ENCODE measurements at places on chromosomes 1 and 21.

GRCh38 chr1:58704616-58705021 is 4.8 kb upstream of the MYSM1 start:
- DNase-seq: no peak

- DNase-seq: no peak
Observed at GRCh38 chr1:159664247-159664646, 50.1 kb downstream of the CRP start.

- no peak for DNase-seq
Observed at GRCh38 chr21:43632373-43632905, 26.8 kb downstream of the HSF2BP start.

- no peak for DNase-seq
Observed at GRCh38 chr1:89929467-89930063, 65.3 kb upstream of the ZNF326 start.

DNA sequence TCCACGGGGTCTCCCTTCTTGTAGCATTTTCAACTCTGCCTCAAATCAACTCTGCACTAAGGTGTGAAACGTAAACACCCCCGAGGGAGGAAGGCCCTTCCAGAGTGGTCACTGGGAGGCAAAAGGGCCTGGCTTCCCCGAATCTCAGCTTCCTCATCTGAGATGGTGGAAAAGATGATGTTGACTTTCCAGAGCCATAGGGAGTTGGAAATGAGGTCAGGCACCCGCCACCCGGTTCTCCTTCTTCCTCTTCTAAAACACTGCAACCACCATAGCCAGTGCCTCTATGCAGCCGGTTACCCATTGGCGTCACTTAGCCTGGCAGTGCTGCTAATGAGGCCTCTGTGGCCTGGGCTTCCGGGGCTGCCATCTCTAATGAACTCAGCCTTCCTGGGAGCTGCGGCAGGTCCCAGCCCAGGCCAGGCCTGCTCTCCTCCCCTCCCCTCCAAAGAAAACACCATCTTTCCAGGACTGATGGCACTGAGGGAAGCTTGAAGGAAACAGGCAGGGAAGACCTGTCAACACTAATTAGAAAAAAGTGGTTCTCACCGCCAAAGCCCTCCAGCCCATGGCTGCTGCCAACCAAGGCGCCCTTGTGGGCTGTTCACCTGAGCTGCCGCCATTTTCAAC is 175.0 kb downstream of the KAZN start:
- DNase-seq: no peak

DNA sequence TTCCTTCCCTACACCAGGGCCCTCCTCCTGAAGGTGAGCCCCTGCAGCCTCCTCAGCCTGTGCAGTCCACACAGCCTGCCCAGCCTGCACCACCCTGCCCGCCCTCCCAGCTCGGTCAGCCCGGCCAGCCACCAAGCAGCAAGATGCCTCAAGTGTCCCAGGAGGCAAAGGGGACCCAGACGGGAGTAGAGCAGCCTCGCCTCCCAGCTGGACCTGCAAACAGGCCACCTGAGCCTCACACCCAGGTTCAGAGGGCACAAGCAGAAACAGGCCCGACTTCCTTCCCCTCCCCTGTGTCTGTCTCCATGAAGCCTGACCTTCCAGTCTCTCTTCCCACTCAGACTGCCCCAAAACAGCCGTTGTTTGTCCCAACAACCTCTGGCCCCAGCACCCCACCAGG is 38.8 kb downstream of the ZBTB17 start:
- no peak for DNase-seq

DNA sequence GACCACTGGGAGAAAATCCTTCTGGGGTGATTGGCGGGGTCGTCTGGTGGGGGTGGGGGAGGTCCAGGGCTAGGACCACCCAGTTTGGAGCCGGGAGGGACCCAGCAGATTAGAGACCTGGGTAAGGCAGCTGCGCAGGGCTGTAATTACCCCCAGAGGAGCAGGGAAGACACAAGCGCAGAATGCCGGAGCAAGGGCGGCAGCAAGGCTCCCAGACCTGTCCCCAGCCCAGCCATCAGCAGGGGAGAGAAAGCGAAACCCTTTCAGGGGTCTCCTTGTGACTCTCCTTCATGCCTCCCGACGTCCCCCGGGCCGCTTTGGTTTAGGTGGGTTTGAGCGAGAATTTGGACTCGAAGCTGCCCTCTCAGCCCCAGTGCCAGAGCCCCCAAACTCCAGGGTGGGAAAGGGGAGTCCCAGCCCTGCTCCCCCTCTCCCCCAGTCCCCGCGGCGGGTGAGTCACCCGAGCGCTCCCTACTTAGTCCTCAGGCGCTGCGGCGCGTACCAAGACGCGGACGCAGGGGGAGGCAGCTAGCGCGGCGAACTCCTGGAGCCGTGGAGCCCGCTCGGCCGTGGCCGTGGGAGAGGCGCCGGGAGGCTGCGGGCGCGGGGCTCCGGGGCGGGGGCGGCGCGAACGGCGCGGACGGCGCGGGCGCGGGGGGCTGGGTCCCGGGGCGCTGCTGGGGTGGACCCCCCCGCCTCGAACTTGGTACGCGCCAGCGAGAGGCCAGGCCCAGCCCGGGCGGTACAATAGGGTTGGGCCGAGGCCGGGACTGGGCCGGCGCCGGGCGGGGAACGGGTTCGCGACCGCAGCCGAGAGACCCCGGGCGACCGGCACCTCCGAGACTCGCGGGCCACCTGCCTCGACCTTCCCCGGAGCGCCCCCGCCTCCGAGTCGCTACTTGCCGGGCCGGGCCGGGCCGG is at the start of gene MAP7D1:
Gene MAP7D1 (plus strand): TSS at position 753 of the 921 bp plus-strand sequence. CDS start 258 bp downstream, outside the sequence.
- peak; percentile 76 for DNase-seq
